ENCODE measurements at places on chromosomes 4 and X. TPM values are rescaled to one million over a fixed set of nuclear protein-coding genes. Genes with fewer than 3 reads are reported as not detected.

DNA sequence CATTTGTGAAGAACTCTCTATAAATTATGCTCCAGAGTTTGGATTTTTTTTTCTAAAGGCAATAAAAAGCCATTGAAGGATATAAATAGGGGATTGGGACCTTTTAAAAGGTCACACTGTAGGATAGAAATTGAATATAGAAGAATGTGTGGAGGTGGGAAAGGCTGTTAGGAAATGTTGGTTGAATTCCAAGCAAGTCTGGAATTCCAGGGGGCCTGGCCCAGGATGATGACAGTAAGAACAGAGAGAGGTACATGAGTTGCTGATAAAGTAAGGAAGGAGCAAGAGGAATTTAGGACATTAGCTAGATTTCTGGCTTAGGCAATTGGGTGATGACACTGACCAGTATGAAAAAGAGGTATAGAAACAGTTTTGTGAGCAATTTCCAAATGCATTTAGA, 95.4 kb upstream of the USP38 start:
- no peaks in the 10 kb centered on the region for H3K27me3 ChIP-seq
- H3K4me3 ChIP-seq: no peak overlapping the region
- H3K36me3 ChIP-seq: no peaks in the 10 kb centered on the region
- no peaks in the 10 kb centered on the region for H3K4me1 ChIP-seq

- DNase-seq: no peak
- no peaks in the 10 kb centered on the region for H3K36me3 ChIP-seq
- no peak overlapping the region for H3K27ac ChIP-seq
- H3K27me3 ChIP-seq: no peaks in the 10 kb centered on the region
- no peaks in the 10 kb centered on the region for H3K4me1 ChIP-seq
Observed at GRCh38 chrX:98077440-98077839, 1193.7 kb downstream of the RPA4 start.

DNA sequence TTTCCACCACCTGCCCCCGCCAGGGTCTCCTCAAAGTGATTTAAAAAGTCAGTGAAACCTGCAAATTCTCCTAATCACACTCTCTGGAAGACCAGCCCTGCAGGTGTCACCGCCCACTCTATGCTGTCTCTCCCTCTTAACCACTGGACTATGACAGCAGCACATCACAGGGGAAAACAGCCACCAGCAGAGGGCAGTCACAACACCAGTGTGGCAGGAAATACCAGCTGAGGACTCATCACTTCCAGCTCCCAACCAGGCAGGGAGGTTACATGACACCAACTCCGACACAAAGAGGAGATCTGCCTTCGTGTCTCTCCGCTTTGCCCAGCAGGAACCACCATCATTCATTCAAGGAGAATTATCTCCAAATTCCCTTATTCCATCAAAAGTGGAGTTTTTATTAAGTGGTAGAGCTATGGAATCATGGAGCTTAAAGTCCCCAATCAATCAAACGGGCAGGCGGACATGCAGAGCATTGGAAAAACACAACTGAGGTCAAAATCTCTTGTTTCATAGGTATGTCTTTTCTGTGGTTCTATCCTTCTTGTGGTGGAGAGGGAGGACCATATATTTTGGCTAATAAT, 91.3 kb downstream of the NSUN7 start:
- no peaks in the 10 kb centered on the region for H3K27me3 ChIP-seq
- DNase-seq: peak; percentile 40
- H3K27ac ChIP-seq: no peak overlapping the region
- H3K4me3 ChIP-seq: no peak overlapping the region
- no peaks in the 10 kb centered on the region for H3K36me3 ChIP-seq

GRCh38 chr4:155667222-155667567, 547 bp downstream of the GUCY1A1 start:
- H3K27me3 ChIP-seq: no peaks in the 10 kb centered on the region
- H3K27ac ChIP-seq: no peak overlapping the region
- H3K36me3 ChIP-seq: no peaks in the 10 kb centered on the region

DNA sequence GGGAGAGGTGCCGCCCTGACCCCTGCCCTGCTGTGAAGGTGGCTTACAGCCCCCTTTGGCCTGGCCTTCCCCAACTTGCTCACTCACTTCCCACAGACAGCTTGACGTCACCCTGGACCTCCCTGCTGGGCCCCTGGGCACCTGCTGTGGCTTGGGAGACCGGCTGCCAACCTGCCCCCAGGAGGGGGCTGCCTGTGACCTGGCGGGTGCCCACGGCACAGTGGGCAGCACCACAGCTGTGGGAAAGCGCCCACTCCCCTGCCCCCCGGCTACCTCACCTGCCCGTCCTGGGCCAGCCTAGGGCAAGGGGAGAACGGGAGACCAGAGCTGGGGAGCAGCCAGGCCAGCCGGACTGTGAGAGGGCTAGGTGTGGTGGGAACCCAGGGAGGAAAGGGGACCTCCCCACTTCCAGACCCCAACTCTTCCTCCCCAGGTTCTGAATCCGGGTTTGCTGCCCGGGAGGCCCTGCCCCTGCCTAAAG, 2.4 kb upstream of the ZFP92 start:
- no peaks in the 10 kb centered on the region for H3K36me3 ChIP-seq
- no peaks in the 10 kb centered on the region for H3K27me3 ChIP-seq
- no peak for DNase-seq
- H3K27ac ChIP-seq: no peak overlapping the region

GRCh38 chrX:119093991-119094735, 21.4 kb downstream of the CT47C1 start:
- H3K27ac ChIP-seq: no peak overlapping the region
- no peaks in the 10 kb centered on the region for H3K4me1 ChIP-seq
- no peak overlapping the region for H3K4me3 ChIP-seq
- H3K27me3 ChIP-seq: no peaks in the 10 kb centered on the region
- H3K36me3 ChIP-seq: no peaks in the 10 kb centered on the region

DNA sequence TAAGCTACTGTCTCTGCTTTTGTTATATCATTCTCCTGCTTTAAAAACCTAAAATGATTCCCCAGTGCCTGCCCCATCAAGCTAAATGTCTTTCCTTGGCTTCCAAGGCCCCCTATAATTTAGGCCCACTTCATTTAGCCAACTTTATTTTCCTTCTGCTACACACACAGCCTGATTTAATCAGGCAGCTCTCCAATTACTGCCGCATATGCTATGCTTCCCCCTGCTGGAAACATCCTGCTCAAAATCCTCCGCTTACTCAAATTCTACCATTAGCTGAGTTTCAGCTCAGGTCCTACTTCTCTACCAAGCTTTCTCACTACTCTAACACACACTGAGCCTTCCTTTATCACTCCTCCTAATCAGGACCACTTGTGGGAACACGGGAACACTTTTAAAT, 17.0 kb downstream of the LAMP2 start:
- no peaks in the 10 kb centered on the region for H3K27me3 ChIP-seq
- no peak overlapping the region for H3K4me3 ChIP-seq
- no peak overlapping the region for H3K27ac ChIP-seq
- no peaks in the 10 kb centered on the region for H3K36me3 ChIP-seq
- DNase-seq: peak; percentile 34

DNA sequence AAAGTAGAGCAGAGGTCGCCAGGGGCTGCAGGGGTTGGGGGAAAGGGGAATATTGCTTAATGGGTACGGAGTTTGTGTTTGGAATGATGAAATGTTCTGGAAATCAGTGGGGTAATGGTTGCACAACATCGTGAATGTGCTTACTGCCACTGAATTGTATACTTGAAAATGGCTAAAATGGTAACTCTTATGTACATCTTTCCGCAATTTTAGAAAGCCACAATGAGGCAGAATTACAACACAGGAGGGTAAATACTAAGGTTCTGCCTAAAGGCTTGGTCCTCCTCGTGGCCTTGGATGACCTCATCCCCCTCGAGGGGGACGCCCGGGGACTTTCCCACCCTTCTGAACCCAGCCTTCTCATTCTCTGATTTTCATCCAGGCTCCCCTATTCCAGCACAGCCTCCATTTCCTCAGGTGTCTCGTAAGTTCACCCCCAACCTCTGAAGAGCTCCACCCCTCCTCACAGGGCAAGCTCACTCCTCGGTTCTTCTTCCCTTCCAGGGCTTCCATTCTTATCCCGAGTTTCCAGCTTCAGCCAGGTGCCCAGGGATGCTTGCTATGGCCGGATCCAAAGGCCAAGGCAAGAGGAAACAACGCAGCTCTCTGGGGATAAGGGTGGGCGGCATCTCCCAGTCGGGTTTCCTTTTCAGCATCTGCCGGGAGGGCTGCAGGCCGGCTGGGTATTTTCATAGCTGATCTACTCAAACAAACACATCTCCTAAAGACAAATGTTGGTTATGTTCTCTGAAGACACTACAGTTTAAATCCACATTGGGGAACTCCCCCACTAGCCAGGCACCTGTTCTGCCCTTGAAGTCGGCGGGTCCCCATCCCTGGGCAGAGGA, 71.3 kb upstream of the ACSL1 start:
- H3K4me1 ChIP-seq: no peaks in the 10 kb centered on the region
- H3K36me3 ChIP-seq: no peaks in the 10 kb centered on the region
- H3K4me3 ChIP-seq: no peak overlapping the region
- H3K27me3 ChIP-seq: no peaks in the 10 kb centered on the region
- H3K27ac ChIP-seq: no peak overlapping the region

DNA sequence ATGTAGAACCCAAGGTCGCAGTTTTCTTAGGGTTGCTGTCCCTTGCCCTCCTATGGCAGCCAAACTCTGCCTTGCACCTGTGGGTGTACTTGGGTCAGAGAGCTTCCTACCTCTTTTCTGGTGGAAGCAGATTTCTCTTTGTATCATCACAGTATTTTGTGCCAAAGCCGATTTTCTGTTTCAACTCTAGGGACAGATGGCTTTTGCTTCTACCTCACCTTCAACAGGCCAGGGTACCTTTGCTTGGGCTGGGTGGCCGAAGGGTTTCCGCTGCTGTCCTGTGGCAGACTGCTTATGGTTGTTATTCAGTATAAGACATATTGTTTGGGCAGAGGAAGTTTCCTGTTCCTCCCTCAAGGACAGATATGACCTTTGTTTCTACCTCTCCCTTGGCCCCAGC, 22.4 kb downstream of the NEIL3 start:
- DNase-seq: no peak
- no peak overlapping the region for H3K4me3 ChIP-seq
- H3K36me3 ChIP-seq: no peaks in the 10 kb centered on the region
- no peak overlapping the region for H3K27ac ChIP-seq
- no peaks in the 10 kb centered on the region for H3K27me3 ChIP-seq

DNA sequence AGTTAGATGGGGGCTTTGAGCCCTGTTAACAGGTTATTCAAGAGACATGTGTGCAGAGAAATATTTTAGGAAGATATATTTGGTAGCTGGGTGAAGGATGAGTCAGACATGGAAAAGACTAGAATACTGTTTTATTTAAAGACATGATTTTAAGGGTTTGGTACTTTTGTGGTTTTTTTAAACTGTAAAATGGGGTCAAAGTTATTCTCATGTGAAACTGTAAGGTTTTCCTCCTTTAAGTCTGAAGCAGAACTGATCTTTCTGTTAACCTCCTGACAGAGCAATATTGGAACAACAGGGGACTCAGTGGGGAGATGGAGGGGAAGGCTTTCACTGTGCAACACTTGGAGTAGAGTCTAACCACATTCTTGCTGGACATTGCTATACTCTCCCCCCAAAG, 112.4 kb upstream of the LSM6 start:
- DNase-seq: no peak
- H3K4me3 ChIP-seq: no peak overlapping the region
- no peak overlapping the region for H3K27ac ChIP-seq

GRCh38 chr4:68995292-68995691, 43.7 kb upstream of the UGT2A3 start:
- H3K4me1 ChIP-seq: no peaks in the 10 kb centered on the region
- no peak overlapping the region for H3K4me3 ChIP-seq
- no peaks in the 10 kb centered on the region for H3K27me3 ChIP-seq
- H3K36me3 ChIP-seq: no peaks in the 10 kb centered on the region

GRCh38 chr4:150072906-150073714, 5.1 kb upstream of the DCLK2 start:
- H3K36me3 ChIP-seq: no peaks in the 10 kb centered on the region
- DNase-seq: no peak
- H3K27ac ChIP-seq: no peak overlapping the region
- H3K27me3 ChIP-seq: no peaks in the 10 kb centered on the region

GRCh38 chr4:41009411-41009810, 204.9 kb downstream of the APBB2 start:
- no peak overlapping the region for H3K27ac ChIP-seq
- DNase-seq: no peak
- H3K27me3 ChIP-seq: no peaks in the 10 kb centered on the region
- no peaks in the 10 kb centered on the region for H3K36me3 ChIP-seq
- no peaks in the 10 kb centered on the region for H3K4me1 ChIP-seq

GRCh38 chrX:78333521-78333920, 6.1 kb upstream of the CYSLTR1 start:
- no peak overlapping the region for H3K4me3 ChIP-seq
- DNase-seq: peak; percentile 54
- H3K36me3 ChIP-seq: no peaks in the 10 kb centered on the region
- no peaks in the 10 kb centered on the region for H3K27me3 ChIP-seq

GRCh38 chr4:88765729-88766128, 68.1 kb upstream of the NAP1L5 start:
- H3K27me3 ChIP-seq: no peaks in the 10 kb centered on the region
- no peak overlapping the region for H3K4me3 ChIP-seq
- no peaks in the 10 kb centered on the region for H3K4me1 ChIP-seq
- H3K36me3 ChIP-seq: no peaks in the 10 kb centered on the region
- DNase-seq: no peak
- H3K27ac ChIP-seq: no peak overlapping the region

GRCh38 chr4:160514126-160514525, 1411.2 kb downstream of the RAPGEF2 start:
- H3K4me3 ChIP-seq: no peak overlapping the region
- no peaks in the 10 kb centered on the region for H3K4me1 ChIP-seq
- no peaks in the 10 kb centered on the region for H3K36me3 ChIP-seq

GRCh38 chrX:118550792-118551191, 55.2 kb downstream of the DOCK11 start:
- peaks cover 8% of the 10 kb centered on the region for H3K36me3 ChIP-seq
- no peak overlapping the region for H3K4me3 ChIP-seq
- H3K27ac ChIP-seq: no peak overlapping the region
- H3K27me3 ChIP-seq: no peaks in the 10 kb centered on the region
- DNase-seq: no peak

DNA sequence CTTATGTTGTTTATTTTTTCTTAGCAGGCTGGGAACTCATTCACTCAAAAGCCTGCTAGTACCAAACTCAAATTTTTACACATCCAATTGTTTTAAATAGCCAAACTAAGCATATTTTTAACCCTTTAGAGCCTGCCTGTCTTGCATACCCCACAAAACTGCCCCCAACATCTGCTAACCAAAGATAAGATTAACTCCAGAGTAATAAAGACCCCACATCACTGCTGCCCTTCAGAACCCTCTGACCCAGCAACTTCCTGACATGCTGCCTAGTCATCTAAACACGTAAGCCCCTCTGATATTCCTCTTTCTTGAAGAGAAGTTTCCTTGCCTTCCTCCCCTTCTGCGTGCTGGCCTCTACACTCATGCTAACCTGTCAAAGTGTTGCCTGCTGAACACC, 60.7 kb upstream of the ASB12 start:
- H3K27ac ChIP-seq: no peak overlapping the region
- H3K4me1 ChIP-seq: no peaks in the 10 kb centered on the region
- no peak overlapping the region for H3K4me3 ChIP-seq
- no peaks in the 10 kb centered on the region for H3K27me3 ChIP-seq
- H3K36me3 ChIP-seq: no peaks in the 10 kb centered on the region
- no peak for DNase-seq

The CCDC110 gene
- 0.49 TPM for total RNA-seq

The PAGE4 gene
- total RNA-seq: not detected

The ENPEP gene
- total RNA-seq: not detected

The P2RY4 gene
- total RNA-seq: 0.22 TPM

The SULT1E1 gene
- total RNA-seq: not detected

The RHOXF1 gene
- total RNA-seq: 1.4 TPM

The PRSS12 gene
- not detected for total RNA-seq

The ERAS gene
- not detected for total RNA-seq

The TACR3 gene
- not detected for total RNA-seq

The TMEM271 gene
- not detected for total RNA-seq

The SMIM31 gene
- total RNA-seq: not detected

The HUWE1 gene
- 188 TPM for total RNA-seq

The HSFX4 gene
- not detected for total RNA-seq

The CPE gene
- not detected for total RNA-seq

The TKTL2 gene
- total RNA-seq: 0.32 TPM
